Upper lobe of right lung (tissue), 1 donor: ENCODE measurements at places on chromosomes 5 and 9. TPM values are rescaled to one million over a fixed set of nuclear protein-coding genes. Genes with fewer than 3 reads are reported as not detected.

The PLGRKT gene
- total RNA-seq, result 18.0 TPM

DNA sequence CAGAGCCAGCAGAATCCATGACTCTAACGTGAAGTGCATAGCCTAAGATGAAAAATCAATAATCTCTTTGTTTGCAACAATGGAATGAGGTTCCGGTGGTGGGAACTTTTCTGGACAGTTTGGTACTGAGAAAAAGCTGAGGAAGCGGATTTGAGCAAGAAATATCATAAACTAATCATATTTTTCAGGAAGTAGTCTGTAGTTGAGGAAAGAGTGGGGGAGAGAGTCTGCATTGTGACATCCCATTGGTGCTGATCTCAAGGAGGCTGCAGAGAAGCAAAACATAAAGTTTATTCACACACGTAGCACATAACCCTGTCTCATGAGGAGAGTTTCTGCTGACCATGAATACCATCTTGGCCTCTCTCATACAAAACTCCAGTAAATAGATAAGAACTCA lies 15.8 kb upstream of the FCHO2 start:
- no peak for DNase-seq
- H3K4me3 ChIP-seq, result no peak overlapping the region
- H3K36me3 ChIP-seq, result no peaks in the 10 kb centered on the region
- no peaks in the 10 kb centered on the region for H3K27me3 ChIP-seq

The ADRA1B gene
- 7.1 TPM for total RNA-seq

The PCDHA4 gene
- total RNA-seq, result 1.1 TPM

GRCh38 chr5:142201471-142201887 lies 92.9 kb downstream of the NDFIP1 start:
- H3K4me1 ChIP-seq, result no peaks in the 10 kb centered on the region
- H3K4me3 ChIP-seq, result no peak overlapping the region
- DNase-seq, result no peak
- H3K27me3 ChIP-seq, result no peaks in the 10 kb centered on the region
- no peaks in the 10 kb centered on the region for H3K36me3 ChIP-seq

GRCh38 chr5:137754961-137755762 lies 999 bp upstream of the HNRNPA0 start:
- peak overlapping the region; percentile 100 for H3K27ac ChIP-seq
- H3K4me3 ChIP-seq, result peak overlapping the region; percentile 82
- H3K36me3 ChIP-seq, result peaks cover 9% of the 10 kb centered on the region
- H3K4me1 ChIP-seq, result peaks cover 16% of the 10 kb centered on the region
- no peaks in the 10 kb centered on the region for H3K27me3 ChIP-seq

DNA sequence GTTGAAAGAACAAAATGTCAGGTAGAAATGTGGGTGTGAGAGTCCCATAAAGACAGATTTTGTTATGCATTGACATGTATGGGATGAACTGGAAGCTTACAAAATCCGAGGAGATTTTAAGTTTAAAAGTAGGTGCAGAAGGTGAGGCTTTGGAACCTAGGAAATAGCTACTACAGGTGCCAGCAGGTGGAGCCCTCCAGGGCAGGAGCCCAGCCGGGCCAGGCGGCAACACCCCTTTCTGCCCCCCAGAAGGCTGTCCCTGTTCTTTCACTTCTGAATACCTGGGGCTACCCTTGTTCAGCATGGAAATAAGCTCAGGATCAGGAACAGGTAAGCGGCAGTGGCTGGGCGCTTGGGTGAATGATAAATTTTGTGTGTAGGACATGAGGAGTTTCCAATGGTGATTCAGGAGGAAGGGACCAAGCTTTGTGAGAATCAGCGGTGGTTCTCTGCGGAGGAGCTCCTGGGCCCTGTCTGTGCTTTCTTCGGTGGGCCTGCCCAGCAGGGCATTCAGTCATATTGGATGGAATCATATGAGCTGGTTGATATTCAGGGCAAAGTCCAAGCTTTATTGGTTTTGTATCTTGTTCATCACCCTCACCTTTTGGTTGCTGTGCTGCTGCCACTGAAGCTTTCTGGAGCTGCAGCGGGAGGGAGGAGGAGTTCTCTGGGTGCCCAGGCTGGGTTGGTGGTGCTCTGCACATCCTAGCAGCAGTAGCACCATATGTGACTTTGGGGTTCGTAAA lies 12.3 kb downstream of the PCBD2 start:
- DNase-seq, result no peak
- no peak overlapping the region for H3K27ac ChIP-seq
- peaks cover 39% of the 10 kb centered on the region for H3K36me3 ChIP-seq
- no peak overlapping the region for H3K4me3 ChIP-seq

DNA sequence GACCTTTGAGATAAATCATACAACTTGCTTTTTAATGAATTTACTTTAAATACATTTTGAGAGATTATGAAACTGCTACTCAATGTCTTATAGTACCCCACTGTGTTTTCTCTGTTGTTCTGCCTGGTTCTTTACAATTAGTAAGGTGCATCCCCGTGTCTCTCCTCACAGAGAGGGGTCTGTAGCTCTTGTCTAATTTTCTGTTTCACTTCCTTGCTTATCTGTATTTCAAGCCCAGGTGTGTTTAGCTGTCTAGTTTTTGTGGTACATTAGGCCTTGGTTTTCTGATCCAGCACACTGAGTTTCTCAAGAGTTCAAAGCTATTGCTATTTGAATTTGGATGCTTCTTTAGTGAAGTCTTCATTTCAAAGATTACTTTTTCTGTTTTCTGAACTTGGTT lies 105.1 kb downstream of the MAST4 start:
- peaks cover 12% of the 10 kb centered on the region for H3K4me1 ChIP-seq
- no peak overlapping the region for H3K27ac ChIP-seq
- no peaks in the 10 kb centered on the region for H3K36me3 ChIP-seq
- DNase-seq, result no peak

GRCh38 chr5:83987513-83988292 lies 267.0 kb upstream of the HAPLN1 start:
- H3K27me3 ChIP-seq, result no peaks in the 10 kb centered on the region
- no peaks in the 10 kb centered on the region for H3K4me1 ChIP-seq
- no peaks in the 10 kb centered on the region for H3K36me3 ChIP-seq
- H3K4me3 ChIP-seq, result no peak overlapping the region
- DNase-seq, result no peak

GRCh38 chr5:157582731-157583620 lies 7.4 kb upstream of the ADAM19 start:
- no peaks in the 10 kb centered on the region for H3K27me3 ChIP-seq
- no peaks in the 10 kb centered on the region for H3K4me1 ChIP-seq
- no peak for DNase-seq
- no peak overlapping the region for H3K27ac ChIP-seq
- no peak overlapping the region for H3K4me3 ChIP-seq

The INSL6 gene
- total RNA-seq, result not detected

The ORM2 gene
- 3.9 TPM for total RNA-seq

DNA sequence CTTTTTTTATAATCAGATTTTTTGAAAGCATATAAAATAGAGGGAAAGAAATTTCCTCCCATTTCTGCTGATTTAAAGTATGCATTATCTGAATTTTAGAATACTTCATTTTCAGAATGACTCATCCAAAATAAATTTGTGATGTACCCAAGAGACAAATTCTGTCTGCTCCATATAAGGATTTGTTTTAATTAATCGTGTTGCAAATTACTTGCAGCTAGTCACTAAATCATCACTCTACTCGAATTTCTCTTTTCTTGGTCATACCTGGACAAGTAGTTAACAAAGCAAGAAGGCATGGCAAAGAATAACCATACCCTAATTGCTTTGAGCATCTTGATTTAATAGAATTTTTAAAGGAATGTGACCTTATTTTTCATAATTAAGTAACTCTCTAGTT lies 284.1 kb upstream of the GRAMD2B start:
- DNase-seq, result no peak
- no peaks in the 10 kb centered on the region for H3K4me1 ChIP-seq
- H3K4me3 ChIP-seq, result no peak overlapping the region

- DNase-seq, result no peak
- no peak overlapping the region for H3K4me3 ChIP-seq
- no peaks in the 10 kb centered on the region for H3K27me3 ChIP-seq
- no peaks in the 10 kb centered on the region for H3K36me3 ChIP-seq
- H3K27ac ChIP-seq, result no peak overlapping the region
- no peaks in the 10 kb centered on the region for H3K4me1 ChIP-seq
Observed at GRCh38 chr5:87138091-87138805, 129.4 kb upstream of the RASA1 start.
